Activated T-helper 17 cell treated with anti-CD3 and anti-CD28 coated beads, Interleukin-2, amount 50 U/mL, for 72 hours (primary cell): ENCODE measurements at places on chromosomes 6 and 20. TPM values are rescaled to one million over a fixed set of nuclear protein-coding genes. Genes with fewer than 3 reads are reported as not detected.

BTN1A1 gene
- not detected for total RNA-seq

HSPA12B gene
- not detected for total RNA-seq

COL10A1 gene
- not detected for total RNA-seq

OR2H2 gene
- total RNA-seq = not detected

SCAF8 gene
- total RNA-seq = 29.9 TPM

GJA10 gene
- not detected for total RNA-seq

ANKRD6 gene
- total RNA-seq = 3.8 TPM

ANKRD66 gene
- total RNA-seq = not detected

SLC26A8 gene
- not detected for total RNA-seq

NKX2-2 gene
- total RNA-seq = not detected

BHLHE23 gene
- total RNA-seq = not detected

ISM1 gene
- 0.09 TPM for total RNA-seq

IER3 gene
- total RNA-seq = 55.6 TPM

FAXC gene
- total RNA-seq = 0.65 TPM

MYMX gene
- total RNA-seq = not detected

EBF4 gene
- 4.9 TPM for total RNA-seq

SAMD3 gene
- total RNA-seq = 1.4 TPM

SERPINB1 gene
- 33.4 TPM for total RNA-seq

FAM50B gene
- total RNA-seq = 22.8 TPM

PMEPA1 gene
- total RNA-seq = 2.3 TPM

TFB1M gene
- total RNA-seq = 38.6 TPM

GTSF1L gene
- not detected for total RNA-seq
